SHP77 (cell line): ENCODE measurements at places on chromosomes 2 and 18.

DNA sequence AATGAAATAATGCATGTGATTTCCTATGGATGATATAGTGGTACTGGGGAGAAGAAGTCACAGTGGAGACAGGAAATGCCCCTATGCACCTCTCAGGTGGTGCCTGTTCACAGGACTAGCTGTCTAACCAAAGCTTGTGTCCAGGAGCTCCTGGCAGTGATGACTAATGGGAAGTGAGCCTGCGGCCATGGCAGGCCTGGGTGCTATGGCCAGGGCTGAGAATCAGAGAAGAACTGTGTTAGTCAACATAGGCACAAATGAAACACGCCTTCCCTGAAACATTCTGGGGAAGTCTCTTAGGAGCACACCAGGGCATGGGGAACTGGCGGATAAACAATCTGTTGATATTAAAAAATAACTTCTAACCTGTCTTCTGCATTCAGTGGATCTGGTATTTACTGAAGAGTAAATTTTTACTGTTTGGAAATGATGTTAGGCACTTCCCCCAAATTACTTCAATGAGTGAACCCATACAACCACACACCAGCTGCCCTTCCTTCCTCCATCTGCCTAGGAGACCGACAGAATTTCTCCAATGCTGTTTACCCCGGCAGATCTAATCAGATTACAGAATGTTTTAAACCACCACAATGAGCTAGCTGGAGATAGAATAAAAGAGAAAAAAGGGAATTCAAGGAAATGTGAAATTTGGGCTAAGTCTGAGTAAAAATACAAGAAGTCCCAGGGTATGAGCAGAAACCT, 67.4 kb downstream of the MEP1B start:
- DNase-seq = no peak

DNA sequence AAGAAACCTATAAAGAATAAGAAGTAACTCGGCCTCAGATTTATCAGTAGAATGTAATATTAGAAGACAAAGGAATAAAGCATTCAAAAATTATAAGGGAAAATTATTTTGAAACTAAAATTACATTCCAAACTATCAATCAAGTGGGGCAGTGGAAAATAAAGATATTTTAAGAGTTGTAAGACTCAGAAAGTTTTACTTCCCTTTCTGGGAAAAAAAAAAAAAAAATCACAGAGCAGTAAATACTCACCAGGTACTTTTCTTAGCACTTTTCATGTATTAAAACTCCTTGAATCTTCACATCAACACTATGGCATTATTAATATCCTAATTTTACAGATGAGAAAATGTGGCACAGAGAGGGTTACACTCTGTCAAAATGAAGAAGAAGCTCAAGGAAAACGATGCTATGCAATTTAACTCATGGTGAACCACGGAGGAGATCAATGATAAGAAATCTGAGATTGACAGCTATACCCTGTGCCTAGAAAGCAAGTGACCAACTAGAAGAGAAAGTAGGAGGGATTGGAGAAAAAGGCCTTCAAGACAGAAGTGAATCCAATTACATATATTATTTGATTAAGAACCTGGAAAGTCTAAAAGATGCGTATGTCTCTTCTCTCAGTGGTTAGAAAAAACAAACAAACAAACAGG, 238.9 kb upstream of the ID2 start:
- no peak for DNase-seq

GRCh38 chr2:101560780-101561315, 85.9 kb upstream of the RFX8 start:
- no peak for DNase-seq

DNA sequence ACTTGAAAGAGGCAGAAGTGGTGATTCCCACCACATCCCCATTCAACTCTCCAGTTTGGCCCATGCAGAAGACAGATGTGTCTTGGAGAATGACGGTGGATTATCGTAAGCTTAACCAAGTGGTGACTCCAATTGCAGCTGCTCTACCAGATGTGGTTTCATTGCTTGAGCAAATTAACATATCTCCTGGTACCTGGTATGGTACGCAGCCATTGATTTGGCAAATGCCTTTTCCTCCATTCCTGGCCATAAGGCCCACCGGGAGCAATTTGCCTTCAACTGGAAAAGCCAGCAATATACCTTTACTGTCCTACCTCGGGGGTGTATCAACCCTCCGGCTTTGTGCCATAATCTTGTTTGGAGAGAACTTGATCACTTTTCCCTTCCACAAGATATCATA, 411.5 kb upstream of the SMIM21 start:
- DNase-seq = no peak
